ENCODE measurements at places on chromosomes 4 and X.
A peak's percentile ranks its signal among the peaks of the same experiment; 100 is the strongest.

DNA sequence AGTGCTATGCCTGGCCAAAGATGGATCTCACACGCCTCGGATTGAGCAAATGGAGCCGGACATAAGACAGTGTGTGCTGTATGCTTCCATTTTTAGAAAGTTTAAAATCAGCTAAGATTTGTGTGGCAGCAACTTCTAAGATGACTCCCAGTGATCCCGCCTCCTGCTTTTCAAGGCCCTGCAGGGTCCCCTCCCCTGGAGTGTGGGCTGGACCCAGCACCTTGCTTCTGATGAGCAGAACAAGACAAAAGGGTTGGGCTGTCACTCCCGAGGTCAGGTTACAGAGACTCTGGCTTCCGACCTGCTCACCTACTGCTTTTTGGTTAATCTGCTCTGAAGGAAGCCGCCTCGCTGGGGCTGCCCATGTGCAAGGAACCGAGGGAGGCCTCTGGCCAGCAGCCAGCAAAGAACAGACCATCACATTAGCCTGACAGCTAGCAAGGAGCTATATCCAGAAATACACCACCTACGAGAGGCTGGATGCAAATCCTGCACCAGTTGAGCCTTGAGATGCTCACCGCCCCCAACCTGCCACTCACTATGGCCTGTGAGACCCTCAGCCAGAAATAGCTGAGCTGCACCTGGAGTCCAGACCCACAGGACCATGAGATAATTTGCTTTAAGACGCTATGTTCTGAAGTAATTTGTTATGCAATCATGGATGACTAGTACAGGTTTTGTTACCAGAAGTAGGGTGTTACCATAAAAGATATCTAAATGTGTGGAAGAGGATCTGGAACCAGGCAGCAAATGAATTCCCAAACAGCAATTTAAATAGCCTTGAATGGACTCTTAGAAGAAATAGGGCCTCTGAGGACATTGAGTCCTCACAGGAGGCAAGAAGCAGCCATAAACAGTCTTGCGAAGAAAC is 47.6 kb downstream of the CRMP1 start:
- DNase-seq: no peak

DNA sequence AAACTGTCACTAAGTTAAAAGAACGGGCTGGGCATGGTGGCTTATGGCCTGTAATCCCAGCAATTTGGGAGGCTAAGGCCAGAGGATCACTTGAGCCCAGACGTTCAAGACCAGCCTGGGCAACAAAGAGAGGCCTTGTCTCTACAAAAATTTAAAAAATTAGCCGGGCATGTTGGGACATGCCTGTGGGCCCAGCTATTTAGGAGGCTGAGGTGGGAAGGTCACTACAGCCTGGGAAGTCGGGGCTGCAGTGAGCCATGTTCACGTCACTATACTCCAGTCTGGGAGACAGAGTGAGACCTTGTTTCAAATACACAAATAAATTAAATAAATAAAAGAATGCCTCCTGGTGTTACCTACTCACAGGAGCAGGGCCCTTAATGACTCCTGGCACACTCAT is 69.5 kb downstream of the APBB2 start:
- no peak for DNase-seq

- no peak for DNase-seq
Observed at GRCh38 chr4:128310266-128310697, 22.7 kb upstream of the PGRMC2 start.

DNA sequence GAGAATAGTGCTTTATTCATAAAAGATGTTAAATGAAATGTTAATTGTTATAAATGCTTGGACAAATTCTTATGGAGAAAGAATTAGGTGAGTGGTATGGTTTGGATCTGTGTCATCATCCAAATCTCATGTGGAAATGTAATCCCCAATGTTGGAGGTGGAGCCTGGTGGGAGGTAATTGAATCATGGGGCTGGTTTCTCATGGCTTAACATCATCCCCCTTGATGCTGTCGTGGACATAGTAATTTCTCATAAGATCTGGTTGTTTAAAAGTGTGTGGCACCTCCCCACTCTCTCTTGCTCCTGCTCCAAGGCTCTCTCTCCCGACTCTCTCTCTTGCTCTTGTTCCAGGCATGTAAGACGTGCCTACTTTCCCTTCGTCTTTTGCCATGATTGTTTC is 22.5 kb downstream of the GYPE start:
- DNase-seq: no peak

DNA sequence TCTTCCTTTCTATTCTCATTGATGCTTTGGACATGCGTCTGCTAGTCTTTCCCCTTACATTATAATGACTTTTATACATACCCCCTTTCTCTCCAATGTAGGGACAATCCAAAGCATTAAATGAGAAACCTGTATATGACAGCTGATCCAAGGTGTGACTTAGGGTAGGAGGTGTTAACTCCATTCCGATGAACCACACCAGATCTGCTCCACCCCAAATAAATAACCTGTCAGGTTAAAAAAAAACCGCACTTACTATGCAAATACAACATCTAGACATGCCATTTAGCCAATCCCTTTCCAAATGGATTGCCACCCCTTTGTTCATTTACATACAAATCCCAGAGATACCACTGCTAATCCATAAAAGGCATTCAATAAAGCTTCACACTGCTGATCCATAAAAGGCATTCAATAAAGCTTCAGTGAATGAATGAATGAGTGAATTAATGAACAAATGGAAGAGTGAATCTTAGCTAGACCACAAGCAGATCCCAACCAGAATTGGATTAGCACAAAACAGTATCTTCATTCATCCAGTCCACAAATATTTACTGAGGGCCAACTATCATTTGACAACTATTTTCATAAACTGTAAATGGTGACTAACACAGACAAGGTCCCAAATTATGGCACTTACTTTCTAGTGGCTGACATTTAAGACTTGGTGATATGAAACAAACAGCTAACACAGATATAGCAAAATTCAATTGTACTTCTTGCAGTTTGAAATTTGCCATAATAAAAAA is 158.9 kb upstream of the MAP3K15 start:
- DNase-seq: no peak

- DNase-seq: no peak
Observed at GRCh38 chrX:101462892-101463291, 22.4 kb upstream of the ARMCX4 start.

GRCh38 chr4:77269505-77269904 is 112.5 kb downstream of the CCNG2 start:
- DNase-seq: no peak

GRCh38 chr4:145041378-145041777 is 56.6 kb downstream of the ANAPC10 start:
- no peak for DNase-seq

- DNase-seq: no peak
Observed at GRCh38 chr4:139483000-139483399, 29.1 kb downstream of the RAB33B start.

- DNase-seq: no peak
Observed at GRCh38 chr4:2251073-2251794, 9.3 kb upstream of the HAUS3 start.

GRCh38 chrX:103687073-103687695 is 685 bp upstream of the MORF4L2 start:
- peak; percentile 93 for DNase-seq

- DNase-seq: no peak
Observed at GRCh38 chr4:26127851-26128337, 192.9 kb upstream of the RBPJ start.

- no peak for DNase-seq
Observed at GRCh38 chr4:146246381-146246780, 32.0 kb downstream of the REELD1 start.

- DNase-seq: no peak
Observed at GRCh38 chrX:55648434-55648833, 25.2 kb downstream of the FOXR2 start.

DNA sequence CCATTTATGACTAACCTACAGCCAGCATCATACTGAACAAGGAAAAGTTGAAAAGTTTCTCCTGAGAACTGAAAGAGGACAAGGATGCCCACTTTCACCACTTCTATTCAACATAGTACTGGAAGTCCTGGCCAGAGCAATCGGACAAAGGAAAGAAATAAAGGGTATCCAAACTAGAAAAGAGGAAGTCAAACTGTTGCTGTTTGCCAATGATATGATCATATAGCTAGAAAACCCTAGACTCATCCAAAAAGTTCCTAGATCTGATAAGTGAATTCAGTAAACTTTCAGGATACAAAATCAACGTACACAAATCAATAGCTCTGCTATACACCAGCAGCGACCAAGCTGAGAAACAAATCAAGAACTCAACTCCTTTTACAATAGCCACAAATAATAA is 64.5 kb downstream of the CENPC start:
- no peak for DNase-seq

- no peak for DNase-seq
Observed at GRCh38 chr4:42453612-42454011, 56.3 kb downstream of the SHISA3 start.

DNA sequence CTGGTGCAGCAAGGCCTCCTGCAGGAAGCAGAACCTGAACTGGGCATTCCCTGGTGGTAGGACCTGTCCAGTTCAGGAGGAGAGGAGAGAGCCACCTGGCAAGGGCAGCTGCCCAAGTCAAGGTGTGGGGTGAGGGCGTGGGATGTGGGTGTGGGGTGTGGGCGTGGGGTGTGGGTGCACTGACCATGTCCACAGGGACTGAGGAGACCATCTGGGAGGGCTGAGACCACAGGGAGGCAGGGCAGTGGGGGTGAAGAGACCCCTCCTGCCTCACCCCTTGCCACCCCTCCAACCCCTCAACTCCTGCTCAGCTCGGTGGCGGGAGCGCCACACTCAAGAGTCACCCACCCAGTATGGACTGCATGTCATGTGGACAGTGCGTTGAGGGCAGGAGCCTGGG is 117.9 kb downstream of the CPZ start:
- DNase-seq: no peak

- DNase-seq: peak; percentile 46
Observed at GRCh38 chr4:136918772-136919171, 613.5 kb downstream of the PCDH18 start.

DNA sequence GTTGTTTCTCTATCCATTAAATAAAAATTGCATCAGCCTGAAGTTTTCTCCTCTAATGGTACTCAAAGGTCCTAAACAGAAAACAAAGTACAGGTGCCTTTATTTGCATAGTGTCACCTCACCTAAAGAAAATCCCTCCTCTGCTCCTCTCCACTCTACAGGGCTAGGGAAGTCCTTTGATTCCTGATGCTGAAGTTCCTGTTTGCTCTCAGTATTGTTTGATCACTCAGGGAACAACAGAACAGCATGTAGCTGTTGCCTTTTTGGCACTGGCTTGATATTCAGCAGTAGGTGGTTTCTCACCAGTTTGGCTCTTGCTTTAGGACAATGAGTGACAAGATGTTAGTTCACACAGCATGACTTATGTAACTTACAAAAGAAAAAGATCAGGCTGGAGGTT is 156.2 kb upstream of the SLC7A11 start:
- no peak for DNase-seq

- no peak for DNase-seq
Observed at GRCh38 chrX:68985135-68985755, 156.4 kb downstream of the EFNB1 start.

GRCh38 chrX:26918631-26919030 is 544.5 kb downstream of the PPP4R3C start:
- peak; percentile 46 for DNase-seq

- DNase-seq: no peak
Observed at GRCh38 chr4:54359919-54360650, 131.0 kb downstream of the PDGFRA start.

DNA sequence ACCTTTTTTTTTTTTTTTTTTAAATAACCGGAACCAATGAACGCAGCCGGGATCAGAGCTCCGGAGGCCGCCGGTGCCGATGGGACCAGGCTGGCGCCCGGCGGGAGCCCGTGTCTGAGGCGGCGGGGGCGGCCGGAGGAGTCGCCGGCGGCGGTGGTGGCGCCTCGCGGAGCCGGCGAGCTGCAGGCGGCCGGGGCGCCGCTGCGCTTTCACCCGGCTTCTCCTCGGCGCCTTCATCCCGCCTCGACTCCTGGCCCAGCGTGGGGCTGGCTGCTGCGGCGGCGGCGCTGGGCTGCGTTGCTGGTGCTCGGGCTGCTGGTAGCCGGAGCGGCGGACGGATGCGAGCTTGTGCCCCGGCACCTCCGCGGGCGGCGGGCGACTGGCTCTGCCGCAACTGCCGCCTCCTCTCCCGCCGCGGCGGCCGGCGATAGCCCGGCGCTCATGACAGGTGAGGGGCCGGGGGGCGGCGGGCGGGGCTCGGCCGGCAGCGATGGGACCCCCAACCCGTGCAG is 337 bp downstream of the STIM2 start:
- peak; percentile 69 for DNase-seq

DNA sequence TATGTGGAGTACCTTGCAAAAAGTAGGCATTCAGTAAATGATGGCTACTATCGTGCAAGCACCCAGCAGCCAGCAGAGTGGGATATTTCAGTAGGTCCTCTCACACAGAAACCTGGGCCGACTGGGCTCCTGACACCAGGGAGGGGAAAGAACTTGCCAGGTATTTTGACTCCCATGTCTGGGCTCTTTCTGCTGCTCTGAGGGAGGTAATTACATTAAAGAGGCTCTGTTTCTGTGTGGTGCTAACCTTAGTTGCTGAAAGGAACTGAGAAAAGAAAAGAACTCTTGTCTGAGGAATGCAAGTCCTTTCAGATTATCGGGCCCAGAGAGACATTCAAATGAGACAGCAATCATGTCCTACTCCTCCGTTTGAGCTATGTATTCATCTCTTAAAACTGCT is 175.8 kb upstream of the MTMR8 start:
- no peak for DNase-seq

- no peak for DNase-seq
Observed at GRCh38 chr4:176778491-176778890, 14.2 kb downstream of the VEGFC start.

DNA sequence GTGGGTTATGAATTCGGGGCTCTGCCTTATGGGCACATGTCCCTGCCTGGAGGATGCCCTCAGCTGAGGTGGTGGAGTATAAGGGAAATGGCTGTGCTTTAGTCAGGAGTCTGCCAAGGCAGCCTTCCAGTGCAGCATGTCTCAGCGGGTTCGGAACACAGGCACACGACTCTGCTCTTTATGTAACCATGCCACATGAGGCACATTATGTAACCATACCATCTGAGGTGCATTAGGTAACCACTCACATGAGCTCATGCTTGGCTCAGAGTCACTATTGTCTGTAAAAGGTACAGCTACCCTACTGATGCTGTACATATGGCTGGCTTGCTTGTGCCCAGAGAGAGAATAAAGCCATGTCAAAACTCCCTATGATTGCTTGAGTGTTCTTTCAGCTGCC is 723.6 kb downstream of the TRAM1L1 start:
- peak; percentile 39 for DNase-seq

DNA sequence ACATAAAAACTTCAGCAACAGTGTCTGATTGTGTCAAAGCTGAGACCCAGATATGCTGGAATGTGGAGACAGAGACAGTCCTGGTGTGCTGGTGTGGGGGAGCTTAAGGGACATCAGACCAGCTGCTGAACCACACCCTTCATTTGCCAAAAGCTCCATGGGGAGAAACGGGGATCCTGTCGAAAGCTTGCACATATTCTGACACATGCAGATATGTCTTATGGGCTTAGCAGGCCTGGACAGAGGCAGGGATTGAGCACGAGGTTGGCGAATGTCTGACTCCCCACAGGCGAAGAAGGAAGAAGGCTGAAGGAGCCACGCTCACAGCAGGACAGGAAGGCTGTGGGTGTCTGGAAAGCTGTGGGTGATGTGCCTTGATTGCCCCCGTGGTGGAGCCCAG is 72.1 kb upstream of the ACSL1 start:
- peak; percentile 62 for DNase-seq
